ENCODE measurements at places on chromosomes 11 and 22.

DNA sequence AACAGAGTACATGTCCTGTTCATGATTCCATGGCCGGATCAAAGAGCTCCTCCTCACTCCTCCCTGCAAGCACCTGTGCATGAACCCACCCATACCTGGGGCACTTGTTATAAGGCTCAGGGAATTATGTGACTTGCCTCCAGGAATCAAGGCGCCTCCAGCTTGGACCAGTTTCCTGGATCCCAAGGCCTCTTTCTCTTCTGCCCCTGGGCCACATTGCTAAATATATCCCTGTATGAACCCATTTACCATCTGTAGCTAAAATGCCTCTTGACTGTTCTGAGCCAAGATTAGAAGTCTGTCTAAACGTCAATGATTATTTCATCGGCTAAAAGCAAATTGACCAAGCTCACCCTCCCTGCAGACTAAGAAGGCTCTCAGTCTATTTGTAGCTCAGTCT is 135.6 kb downstream of the KIRREL3 start:
- DNase-seq = no peak

DNA sequence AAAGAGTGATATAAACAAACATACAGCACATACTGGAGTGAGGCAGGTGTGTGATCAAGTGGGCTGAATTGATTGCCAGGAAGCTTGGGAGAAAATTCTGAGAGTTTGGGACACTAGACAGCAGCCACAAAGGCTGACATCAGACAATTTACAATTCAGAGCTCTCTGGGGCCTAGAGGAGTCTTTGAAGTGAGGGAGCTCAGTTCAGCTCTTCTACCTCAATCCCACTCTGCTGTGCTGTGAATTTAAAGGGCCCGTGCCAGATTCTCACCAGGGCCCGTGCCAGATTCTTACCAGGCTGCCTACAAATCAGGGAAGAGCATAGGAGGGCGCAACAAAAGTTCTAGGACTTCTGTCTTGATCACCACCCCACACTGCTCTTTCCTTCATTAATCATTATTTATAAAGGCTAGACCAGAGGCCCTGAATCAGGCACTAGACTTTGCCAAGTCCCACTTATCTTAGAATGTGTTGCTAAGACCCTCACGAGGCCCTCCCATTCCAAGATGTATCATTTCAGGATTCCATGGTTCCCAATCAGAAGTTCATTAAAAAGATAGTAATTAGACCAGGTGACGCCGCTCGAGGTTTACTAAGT is 112.4 kb downstream of the KIRREL3 start:
- DNase-seq = no peak

GRCh38 chr11:8681837-8682302 is 595 bp downstream of the TRIM66 start:
- no peak for DNase-seq

GRCh38 chr11:84256618-84257017 is 970.5 kb upstream of the CCDC90B start:
- DNase-seq = no peak

DNA sequence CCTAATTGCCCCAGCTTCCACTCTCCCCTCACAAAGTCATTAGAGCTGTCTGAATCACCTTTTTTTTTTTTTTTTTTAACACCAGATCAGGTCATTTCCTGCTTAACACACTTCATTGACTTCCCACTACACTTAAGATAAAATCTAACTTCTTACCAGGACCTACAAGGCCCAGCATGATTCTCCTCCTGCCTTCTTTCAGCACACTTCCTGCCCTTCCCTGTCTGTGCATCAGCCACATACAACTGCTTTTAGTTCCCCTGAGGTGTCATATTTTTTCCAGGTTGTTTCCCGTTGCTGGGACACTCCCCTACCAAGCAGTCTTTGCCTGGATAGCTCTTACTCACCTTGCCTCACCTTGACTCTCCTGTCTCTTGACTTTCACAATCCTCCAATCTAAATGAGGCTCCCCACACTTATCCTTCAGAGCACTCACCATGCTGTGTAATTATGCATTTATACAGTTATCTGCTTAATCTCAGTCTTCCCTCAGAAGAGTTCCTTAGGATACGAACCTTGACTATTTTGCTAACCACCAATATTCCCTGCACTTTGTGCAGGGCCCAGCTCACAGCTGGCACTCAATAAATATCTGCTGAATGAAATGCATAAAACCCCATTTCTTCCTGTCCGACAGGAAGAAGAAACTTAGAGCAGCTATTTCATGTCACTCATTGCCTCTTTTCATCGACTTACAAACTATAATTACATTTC is 96.6 kb upstream of the AKIP1 start:
- no peak for DNase-seq

DNA sequence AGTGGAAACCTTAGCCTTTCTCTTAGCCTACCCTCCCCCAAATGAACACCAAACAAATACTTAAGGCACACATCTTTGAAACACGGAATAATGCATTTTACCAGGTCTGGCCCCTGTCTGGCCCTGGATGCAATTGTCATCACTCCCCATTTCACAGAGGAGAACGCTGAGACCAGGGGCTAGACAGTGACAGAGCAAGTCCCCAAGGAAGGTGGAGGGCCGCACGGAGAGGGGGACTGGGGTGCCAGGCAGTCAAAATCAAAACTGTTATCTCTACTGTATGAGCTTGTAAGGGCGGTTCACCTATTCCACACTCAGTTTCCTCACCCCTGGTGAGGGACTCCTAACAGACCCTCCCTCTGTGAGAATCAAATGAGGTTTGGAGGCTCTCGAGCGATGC is 414.2 kb downstream of the SOX6 start:
- DNase-seq = no peak

DNA sequence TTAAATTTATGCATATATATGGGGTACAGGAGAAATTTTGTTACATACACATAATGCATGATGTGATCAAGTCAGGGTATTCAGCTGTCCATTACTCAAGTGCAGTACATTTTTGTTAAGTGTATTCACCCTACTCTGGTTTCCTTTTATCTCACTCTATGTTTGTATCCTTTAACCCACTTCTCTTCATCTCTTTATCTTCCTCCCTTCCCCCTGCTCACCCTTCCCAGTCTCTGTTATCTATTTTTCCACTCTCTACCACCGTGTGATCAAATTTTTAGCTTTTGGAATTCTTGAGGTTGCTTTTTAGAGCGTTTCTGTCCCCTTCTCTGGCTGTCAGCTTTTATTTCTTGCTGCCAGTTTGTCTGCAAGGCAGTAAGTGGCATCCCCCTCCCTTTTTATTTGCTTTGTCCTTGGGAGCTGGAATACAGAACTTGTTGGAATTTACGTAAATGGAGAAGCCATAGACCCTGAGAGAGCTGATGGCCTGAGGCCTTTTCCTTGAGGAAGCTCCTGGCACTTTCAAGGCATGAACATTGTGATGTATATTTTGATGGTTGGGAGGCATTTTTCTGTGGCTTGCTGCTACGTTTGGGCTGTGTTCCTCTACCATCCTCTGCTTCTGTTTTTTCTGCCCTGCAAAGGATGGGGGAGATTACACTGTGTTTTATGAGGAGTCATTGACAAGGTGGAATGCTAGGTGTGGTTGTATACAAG is 148.6 kb downstream of the LDLRAD3 start:
- no peak for DNase-seq

DNA sequence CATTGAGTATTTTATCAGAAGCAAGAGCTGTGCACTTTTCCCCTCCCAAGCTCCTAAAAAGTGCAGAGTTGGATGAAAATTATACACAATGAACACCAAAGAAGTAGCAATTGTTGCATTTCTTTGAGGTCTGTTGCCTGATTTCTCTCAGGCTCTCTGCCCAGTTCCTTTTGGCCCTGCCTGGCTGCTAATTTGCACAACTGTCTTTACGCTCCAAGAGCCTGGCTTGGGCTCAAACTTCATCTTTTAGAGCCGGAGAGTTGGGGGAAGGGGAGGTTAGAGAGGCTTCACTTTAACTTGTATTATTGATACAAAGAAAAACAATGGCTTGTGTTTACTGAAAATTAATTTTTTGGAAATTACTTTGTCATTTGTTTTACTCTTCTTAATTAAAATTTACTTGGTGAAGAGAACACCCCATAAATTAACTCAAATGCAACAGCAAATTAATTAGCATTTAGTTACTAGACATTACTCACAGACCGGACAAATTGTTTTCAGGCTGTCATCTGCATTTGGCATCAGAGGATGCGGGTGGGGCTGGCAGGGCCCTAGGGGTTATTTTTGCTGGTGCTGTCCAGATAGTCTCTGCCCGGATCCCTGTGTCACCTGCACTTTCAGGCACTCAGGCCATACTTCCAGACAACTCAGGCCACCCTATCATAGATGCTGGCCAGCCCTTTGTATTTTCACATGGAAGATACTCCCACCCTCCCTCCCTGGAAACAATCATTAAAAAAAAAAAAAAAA is 407.3 kb downstream of the NXPE2 start:
- no peak for DNase-seq

- DNase-seq = no peak
These were observed 70.3 kb downstream of the TNRC6B start for GRCh38 chr22:40247976-40248375.

- no peak for DNase-seq
These were observed 70.1 kb upstream of the PHOX2A start for GRCh38 chr11:72313912-72314598.

DNA sequence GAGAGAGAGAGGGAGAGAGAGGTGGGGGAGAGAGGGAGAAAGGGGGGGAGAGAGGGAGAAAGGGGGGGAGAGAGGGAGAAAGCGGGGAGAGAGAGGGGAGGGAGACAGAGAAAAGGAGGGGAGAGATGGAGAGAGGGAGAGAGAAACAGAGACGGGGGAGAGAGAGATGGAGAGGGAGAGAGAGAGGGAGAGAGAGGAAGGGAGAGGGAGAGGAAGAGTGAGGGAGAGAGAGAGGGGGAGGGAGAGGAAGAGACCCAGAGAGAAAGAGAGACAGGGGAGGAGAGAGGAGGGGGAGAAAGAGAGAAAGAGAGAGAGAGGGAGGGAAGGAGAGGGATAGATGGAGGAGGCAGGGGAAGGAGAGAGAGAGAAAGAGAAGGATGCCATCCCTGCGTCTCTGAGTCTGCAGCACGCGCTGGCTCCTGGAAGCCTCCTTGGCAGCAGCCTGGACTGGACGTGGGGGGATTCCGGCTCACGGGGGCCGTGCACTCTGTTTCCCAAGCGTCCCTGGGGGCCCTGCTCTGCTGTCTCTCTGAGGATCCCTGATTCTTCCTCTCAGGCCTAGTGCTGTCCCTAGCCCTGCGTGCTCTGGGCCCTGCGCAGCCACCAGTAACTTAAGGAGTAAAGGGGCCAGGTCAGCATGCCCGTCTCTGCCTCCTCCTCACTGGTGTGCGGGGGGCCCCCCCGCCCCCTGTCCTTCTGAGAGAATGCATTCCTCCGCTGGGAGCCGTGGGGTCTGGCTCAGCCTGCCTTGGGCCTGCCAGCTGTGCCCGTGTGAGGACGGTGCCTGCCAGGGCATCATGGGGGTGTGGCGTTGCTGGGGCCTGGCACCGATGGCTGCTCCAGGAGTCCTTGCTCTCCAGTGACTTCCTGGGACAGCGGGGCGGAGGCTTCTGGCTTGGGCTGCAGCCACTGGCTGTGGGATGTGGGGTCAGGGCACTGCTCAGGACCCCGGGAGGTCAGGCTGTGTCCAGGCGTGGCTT is 429.5 kb downstream of the TBC1D22A start:
- DNase-seq = peak; percentile 30

DNA sequence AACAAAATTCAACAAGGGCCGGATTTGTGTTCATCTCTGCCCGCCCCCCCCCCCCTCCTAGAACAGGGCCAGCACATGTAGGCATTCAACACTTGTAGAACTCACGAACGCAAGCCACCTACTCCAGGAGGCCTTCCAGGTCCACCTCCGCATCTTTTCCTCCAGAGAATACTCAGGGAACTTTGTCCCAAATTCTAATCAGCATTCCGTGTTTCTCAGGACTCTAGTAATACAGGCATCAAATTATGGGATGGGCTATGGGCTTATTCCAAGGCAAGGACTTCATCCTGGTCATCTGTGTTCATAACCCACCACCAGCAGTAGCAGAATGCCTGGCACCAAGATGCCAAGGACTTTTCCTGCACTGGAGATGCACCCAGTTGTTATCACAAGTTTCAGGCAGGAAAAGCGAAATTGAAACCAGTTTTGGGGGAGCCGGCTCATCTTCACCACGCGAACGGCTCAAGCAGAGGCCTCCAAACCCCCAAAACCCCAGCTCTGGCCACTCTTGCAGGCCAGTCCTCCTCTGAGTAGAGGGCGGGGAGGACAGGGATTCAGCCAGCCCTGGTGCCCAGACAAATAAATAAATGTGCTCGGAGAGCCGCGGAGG is 462 bp downstream of the UBE2L6 start:
- DNase-seq = no peak

GRCh38 chr11:4465407-4465806 is 16.3 kb downstream of the OR52K2 start:
- no peak for DNase-seq

- peak; percentile 78 for DNase-seq
These were observed 31.3 kb upstream of the DGKZ start for GRCh38 chr11:46315783-46316563.

DNA sequence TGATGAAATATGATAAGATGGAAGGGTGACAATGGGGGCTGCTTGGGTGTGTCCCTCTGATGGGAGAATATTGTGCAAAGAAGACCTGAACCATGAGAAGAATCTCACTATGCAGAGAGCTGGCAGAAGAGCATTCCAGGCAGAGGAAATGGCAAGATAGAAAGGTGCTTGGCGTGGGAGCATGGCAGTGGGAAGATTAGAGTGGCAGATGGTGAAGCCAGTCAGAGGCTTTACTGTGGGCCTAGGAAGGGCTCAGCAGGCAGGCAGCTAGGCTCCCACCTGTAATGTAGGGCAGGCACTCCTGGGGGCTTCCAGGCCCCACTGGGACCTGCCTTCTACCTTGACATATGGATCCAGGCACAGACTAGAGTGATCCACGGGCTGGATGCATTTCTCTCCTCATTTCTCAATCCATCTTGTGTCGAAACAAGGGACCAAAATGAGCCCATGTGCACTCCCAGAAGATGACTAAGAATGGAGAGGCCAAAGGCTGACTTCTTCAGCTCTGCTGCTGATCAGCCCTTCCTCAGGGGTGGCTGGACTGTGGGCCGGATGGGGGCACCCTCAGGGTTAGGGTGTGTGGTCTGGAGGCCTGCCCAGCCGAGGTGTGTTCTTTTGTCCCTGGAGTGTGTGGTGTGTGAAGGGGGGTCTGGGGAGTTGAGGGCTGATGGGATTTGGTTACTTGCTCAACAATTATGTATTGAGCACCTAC is 88.3 kb downstream of the TSPAN18 start:
- DNase-seq = no peak

GRCh38 chr22:46273432-46274148 is 5.8 kb downstream of the TTC38 start:
- DNase-seq = no peak

All from Right ventricle myocardium superior (tissue), 1 donor.